Choroid plexus epithelial cell (primary cell): ENCODE measurements at places on chromosomes 13 and 19.
A peak's percentile ranks its signal among the peaks of the same experiment; 100 is the strongest.

GRCh38 chr13:105497597-105497996 is 1037.9 kb downstream of the EFNB2 start:
- no peak for DNase-seq

- peak; percentile 59 for DNase-seq
Observed at GRCh38 chr19:41064974-41065569, 23.2 kb upstream of the CYP2A13 start.

DNA sequence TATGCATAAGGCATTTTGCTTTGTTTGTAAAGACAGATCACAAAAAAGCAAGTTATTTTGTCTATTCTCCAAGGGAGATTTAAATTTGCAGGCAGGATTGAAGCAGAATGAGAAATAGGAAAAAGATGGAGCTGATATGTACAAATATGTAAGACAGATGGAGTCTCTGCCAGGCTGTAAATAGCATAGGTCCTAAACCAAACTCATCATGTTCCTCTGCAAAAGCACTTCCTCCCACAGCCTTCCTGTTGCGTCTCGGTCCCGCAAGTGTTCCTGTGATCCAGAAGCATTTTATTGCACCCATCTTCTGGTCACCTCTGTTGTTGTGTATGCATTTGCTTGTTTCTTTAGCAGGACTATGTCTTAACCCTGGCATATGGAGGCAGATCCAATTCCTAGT is 95.7 kb upstream of the CLDN10 start:
- DNase-seq: no peak

GRCh38 chr13:45047394-45048310 is 58.3 kb downstream of the GPALPP1 start:
- peak; percentile 89 for DNase-seq

DNA sequence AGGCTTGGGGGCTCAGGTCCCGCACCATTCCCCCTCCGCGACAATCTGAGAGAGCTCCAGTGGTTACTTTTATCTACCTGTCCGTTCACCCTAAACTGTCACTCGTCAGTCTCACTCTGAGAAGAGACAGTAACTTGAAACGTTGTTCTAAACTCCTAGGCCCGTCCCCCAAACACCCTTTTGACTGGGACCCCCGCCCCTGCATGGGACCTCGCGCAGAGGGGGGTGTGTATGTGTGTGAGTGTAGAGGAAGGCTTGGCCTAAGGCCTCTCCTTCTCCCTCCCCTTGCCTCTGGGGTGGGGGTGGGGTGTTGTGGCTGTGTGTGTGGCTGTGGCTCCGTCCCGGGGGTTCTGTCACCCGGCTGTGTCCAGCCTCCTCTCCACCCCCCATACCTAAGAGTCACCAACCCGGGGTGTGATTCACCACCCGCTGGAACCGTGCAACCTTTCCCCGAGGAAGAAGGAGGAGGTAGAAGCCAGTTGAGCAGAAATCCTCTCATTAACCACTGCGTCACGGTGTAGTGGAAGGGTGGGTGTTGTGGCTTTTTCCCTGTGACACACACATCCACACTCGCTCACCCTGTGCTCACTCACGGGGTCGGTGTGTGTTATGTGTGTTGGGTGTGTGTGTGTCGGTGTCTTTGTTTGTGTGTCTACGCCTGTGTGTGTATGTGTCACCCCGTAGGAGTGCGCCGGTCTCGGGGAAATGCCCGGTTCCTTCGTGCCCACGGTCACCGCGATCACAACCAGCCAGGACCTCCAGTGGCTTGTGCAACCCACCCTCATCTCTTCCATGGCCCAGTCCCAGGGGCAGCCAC is 2.4 kb downstream of the FOSB start:
- peak; percentile 25 for DNase-seq

DNA sequence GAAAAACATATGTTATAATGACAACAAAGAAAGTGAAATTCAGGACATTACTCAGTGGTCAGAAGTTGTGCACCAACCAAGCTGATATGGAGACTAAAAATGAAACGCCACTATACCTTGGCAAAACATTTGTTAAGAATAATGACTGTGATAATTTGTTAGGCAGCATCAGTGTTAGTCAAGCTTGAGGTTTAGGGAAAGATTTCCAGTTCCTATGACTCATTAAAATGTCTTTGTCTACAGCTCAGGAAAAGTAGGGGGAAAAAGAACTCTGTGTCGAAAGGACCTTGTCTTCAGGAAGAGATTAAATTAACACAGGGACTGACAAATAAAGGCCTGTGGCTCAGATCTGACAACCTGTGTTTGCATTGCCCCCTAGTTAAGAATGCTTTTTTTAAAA is 764.1 kb upstream of the SLITRK6 start:
- DNase-seq: peak; percentile 51

- no peak for DNase-seq
Observed at GRCh38 chr19:20278342-20278741, 111.3 kb downstream of the ZNF486 start.

DNA sequence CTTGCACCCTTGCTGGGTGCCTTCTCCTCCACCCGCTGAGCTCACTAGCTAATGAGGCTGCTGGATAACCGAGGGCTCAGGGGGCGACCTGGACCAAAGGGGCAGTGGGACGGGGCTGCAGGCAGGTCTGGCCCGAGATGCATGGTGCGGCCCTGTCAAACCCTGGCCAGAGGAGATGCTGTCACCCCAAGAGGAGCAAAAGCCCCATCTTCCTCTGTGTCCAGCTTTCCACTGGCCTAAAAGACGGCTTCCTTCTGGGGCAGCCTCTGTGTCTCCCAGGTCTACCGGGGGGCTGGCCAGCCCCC is 261.8 kb downstream of the TBC1D4 start:
- no peak for DNase-seq

DNA sequence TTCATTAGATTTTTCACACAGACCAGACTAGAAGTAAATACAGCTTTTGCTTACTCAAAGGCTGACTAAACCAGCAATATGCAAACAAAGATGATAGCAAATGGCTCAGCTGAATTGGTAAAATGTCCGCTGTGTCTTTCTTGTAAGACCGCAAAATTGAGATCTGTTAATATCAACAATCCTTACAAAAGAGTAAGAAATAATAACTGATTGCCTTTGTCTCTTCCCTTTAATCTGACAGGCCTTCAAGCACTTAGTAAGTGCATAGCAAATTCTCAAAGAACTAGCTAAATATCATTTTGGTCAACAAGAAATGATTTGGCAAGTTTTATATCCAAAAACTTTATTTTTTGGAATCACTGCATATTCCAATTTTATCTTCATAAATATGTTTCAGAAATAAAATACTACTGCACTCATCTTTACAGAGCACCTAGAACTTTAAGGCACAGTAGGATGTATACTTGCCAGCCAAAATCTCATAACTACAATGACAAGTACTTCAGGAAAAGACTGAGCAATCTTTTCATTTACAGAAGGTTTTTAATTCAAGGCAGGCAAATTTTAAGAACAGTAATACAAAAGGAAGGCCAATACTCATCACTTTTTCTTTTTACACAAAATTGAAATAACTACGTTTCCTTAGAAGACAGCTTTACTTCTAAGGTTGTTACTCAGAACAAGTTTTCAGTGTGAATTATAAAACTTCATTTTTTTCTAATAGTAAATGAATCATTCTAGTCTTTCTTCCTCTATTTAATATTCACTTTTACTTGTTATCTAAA is 1.1 kb downstream of the ELF1 start:
- no peak for DNase-seq

GRCh38 chr13:96072392-96072791 is 17.5 kb upstream of the HS6ST3 start:
- no peak for DNase-seq

- peak; percentile 6 for DNase-seq
Observed at GRCh38 chr13:108352599-108352998, 83.1 kb downstream of the TNFSF13B start.

GRCh38 chr19:6103217-6103644 is 7.1 kb downstream of the RFX2 start:
- DNase-seq: peak; percentile 76

- no peak for DNase-seq
Observed at GRCh38 chr13:71864094-71864985, 2.7 kb downstream of the DACH1 start.

GRCh38 chr13:77548095-77548494 is 12.6 kb downstream of the SCEL start:
- no peak for DNase-seq

GRCh38 chr13:95247852-95248251 is 53.4 kb downstream of the ABCC4 start:
- no peak for DNase-seq

GRCh38 chr19:7658219-7658686 is 10.6 kb upstream of the RETN start:
- no peak for DNase-seq
